ENCODE measurements at places on chromosomes 5 and 9. TPM values are rescaled to one million over a fixed set of nuclear protein-coding genes. Genes with fewer than 3 reads are reported as not detected.

AQP7 gene
- total RNA-seq, result not detected

IL9 gene
- total RNA-seq, result not detected

NDFIP1 gene
- 124 TPM for total RNA-seq

IFNA4 gene
- total RNA-seq, result not detected

SLC6A19 gene
- total RNA-seq, result not detected

GRIN3A gene
- total RNA-seq, result not detected

SLC6A18 gene
- total RNA-seq, result not detected

QRFP gene
- total RNA-seq, result not detected

SLC23A1 gene
- total RNA-seq, result not detected

SV2C gene
- not detected for total RNA-seq

PITX1 gene
- 66.7 TPM for total RNA-seq

C1QTNF2 gene
- 0.64 TPM for total RNA-seq

SCAI gene
- total RNA-seq, result 9.1 TPM

ADAMTSL2 gene
- total RNA-seq, result under 0.01 TPM

Data from fibroblast of villous mesenchyme (primary cell).